ENCODE measurements at places on chromosomes 7 and 10.

DNA sequence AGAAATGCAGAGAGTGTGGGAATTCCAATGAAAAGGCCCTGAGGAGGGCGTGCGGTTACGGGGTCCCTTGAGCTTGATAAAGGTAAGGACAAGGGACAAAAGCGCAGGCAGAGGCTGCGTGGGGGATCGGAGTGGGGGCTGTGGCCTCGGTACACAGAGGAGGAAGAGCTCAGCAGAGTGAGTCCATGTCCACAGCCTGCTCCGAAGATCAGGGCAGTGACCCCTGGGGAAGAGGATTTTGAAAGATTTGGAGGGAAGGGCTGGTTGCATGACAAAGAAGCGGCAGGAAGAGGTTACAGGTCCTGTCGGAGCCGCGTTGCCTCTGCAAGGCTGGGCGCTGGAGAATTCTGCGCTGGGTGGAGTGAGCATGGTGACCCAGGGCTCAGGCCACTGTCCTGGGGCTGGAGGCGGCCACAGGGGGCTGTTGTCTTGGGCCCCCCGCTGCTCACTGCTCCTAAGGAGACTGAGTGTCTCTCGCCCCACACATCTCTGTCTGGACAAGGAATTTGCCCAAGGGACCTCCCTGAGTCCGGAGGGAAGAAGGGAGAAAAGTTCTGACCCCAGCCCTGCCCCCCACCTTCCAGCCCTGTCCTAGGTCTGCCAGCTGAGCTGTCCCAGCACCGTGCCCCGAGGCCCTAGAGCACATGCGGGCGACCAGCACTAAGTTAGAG, 69.8 kb upstream of the INSIG1 start:
- no peak overlapping the region for H3K27ac ChIP-seq
- no peak overlapping the region for H3K4me3 ChIP-seq
- peaks cover 15% of the 10 kb centered on the region for H3K4me1 ChIP-seq

- peaks cover 19% of the 10 kb centered on the region for H3K4me1 ChIP-seq
- no peak overlapping the region for H3K4me3 ChIP-seq
- no peaks in the 10 kb centered on the region for H3K36me3 ChIP-seq
Measured at GRCh38 chr10:44334091-44334490, 50.8 kb downstream of the CXCL12 start.

GRCh38 chr7:111137296-111138192, 46.6 kb downstream of the LRRN3 start:
- no peak overlapping the region for H3K4me3 ChIP-seq
- peak overlapping the region; percentile 29 for H3K27ac ChIP-seq

GRCh38 chr7:17255926-17256325, 42.5 kb upstream of the AHR start:
- no peaks in the 10 kb centered on the region for H3K4me1 ChIP-seq
- no peaks in the 10 kb centered on the region for H3K27me3 ChIP-seq
- no peak overlapping the region for H3K4me3 ChIP-seq
- H3K36me3 ChIP-seq: no peaks in the 10 kb centered on the region

DNA sequence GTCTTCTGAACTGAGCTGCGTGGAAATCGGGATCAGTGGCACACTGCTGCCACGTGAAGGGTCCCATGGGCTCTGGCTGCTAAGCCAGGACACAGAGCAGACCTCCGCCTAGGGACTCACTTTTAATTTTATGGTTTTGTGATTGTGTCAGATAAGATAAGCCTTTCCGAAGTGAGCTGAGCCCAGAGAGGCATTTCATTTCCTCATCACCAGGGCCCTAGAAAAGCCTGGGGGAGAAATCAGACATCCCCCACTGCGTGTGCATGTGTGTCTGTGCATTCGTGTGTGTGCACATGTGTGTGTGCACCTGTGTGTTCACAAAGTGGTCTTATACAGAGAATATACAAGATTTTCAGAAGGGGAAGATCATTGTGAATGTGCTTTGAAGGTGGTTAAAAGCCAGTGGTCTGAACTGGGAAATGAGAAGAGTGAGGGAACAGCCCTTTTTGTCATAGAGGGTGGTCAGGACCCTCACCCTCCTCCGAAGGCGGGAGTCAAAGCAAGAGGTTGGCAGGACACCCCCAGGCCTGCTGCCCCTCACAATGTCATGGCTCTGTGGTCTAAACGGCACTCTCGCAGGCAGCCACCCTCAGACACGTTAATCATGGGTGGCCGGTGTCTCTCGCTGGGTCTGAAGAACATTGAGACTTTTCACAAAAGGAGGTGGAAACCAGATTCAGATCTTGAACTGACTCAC, 176.1 kb upstream of the PFKP start:
- no peak for DNase-seq
- H3K4me3 ChIP-seq: no peak overlapping the region
- no peak overlapping the region for H3K27ac ChIP-seq
- H3K36me3 ChIP-seq: no peaks in the 10 kb centered on the region
- no peaks in the 10 kb centered on the region for H3K27me3 ChIP-seq

DNA sequence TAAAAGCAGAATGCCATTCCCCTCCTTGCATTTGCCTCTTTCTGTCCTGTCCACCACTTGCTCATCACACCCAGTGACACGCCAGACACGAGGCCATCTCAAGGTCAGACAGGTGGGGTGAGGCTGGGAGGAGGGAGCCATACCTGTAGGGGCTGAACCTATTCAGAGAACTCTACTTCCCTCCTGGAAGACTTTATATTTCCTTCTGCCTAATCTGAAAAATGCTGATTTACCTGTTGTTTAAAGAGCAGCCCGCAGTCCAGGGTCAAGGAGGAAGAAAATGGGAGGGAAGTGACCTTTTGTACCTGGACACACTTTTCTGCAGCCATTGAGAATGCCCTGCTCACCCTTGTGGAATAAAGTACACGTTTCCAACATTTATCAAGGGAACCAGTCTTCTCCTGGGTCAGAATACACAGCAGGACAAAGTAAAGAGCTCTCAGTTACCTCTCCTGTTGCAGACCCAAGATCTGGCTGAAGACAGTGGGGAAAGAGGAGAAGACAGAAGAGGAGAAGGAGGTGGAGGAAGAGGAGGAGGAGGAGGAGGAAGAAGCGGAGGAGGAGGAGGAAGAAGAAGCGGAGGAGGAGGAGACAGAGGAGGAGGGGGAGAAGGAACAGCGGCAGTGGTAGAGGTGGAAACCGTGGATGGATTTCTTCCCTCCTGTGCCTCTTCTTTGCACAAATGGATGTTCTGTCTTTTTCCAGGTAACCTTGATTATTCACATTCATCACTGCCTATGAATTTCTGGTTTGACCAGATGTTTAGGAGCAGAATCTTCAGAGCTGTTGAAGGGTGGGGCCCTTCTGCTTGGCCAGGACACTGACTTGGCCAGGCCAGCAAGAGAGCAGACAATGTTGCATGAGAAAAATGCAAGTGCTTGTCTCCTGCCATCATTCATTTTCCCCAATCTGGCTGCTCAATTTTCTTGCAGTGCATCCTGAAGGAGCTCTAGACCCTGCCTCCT, 1.2 kb upstream of the BLNK start:
- no peak for DNase-seq
- H3K27ac ChIP-seq: no peak overlapping the region
- H3K4me3 ChIP-seq: no peak overlapping the region
- no peaks in the 10 kb centered on the region for H3K36me3 ChIP-seq

- H3K36me3 ChIP-seq: peaks cover 23% of the 10 kb centered on the region
- H3K27ac ChIP-seq: no peak overlapping the region
- no peaks in the 10 kb centered on the region for H3K27me3 ChIP-seq
- no peak overlapping the region for H3K4me3 ChIP-seq
- peaks cover 4% of the 10 kb centered on the region for H3K4me1 ChIP-seq
Measured at GRCh38 chr10:45452743-45453452, 78.9 kb downstream of the ALOX5 start.

DNA sequence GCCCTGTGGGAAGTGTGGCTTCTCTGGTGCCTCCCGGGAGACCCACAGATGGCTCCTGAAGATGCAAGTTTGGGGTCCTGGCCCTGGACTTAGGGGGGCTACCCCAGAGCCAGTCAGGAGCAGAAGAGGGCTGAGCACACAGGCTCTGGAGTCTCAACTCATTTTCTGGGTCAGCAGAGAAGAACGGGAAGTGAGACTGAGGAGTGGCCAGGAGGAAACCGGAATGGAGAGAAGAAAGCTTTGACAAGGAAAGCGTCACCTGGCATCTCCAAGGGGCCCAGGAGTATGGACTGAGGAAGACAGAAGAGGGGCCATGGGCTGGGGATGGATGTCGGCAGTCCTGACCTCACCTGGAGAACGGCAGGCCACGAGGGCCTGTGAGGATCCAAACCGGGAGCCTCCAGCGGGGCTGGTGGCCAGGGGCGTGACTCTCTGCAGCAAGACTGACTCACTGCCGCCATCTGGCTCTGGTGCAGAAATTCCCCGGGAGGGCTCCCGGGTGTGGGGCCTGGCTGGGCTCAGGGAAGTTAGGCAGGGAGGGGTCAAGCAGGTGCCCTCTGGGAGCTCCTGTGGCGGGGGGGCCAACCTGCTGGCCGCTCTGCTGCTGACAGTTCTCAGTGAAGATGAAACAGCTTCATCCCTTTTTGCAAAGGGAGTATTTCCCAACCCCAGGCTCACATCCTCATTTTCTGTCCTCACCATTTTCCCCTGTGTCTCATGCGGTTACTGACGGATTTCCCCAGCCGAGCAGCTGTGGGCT, 23.6 kb downstream of the DAGLB start:
- no peaks in the 10 kb centered on the region for H3K4me1 ChIP-seq
- DNase-seq: no peak
- peaks cover 85% of the 10 kb centered on the region for H3K36me3 ChIP-seq
- no peak overlapping the region for H3K27ac ChIP-seq
- H3K4me3 ChIP-seq: no peak overlapping the region

DNA sequence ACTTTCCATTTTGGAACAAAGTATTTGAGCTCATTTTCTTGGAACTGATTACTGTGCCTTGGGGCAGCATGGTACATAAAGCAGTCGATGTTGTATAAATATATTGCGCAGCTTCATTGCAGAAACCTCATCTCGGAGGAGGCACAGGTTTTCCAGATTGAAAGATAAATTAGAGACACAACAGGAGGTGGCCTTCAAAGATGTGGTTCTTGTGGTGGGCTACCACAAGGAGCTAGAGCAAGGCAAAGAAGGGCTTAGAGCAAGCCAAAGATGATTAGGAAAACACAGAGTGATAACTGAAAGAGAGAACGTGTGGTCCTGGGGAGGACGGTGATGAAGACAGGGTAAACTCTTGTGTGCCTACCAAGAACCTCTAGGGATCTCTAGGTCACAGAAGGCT, 169.1 kb upstream of the TNS3 start:
- H3K27ac ChIP-seq: no peak overlapping the region
- no peak overlapping the region for H3K4me3 ChIP-seq
- no peaks in the 10 kb centered on the region for H3K36me3 ChIP-seq
- no peak for DNase-seq

GRCh38 chr10:6748029-6748428, 168.0 kb upstream of the PRKCQ start:
- H3K4me3 ChIP-seq: no peak overlapping the region
- no peaks in the 10 kb centered on the region for H3K4me1 ChIP-seq
- no peaks in the 10 kb centered on the region for H3K36me3 ChIP-seq
- H3K27me3 ChIP-seq: no peaks in the 10 kb centered on the region
- no peak for DNase-seq

GRCh38 chr7:105222953-105223352, 165.8 kb downstream of the SRPK2 start:
- no peaks in the 10 kb centered on the region for H3K27me3 ChIP-seq

GRCh38 chr10:25869067-25869591, 64.9 kb upstream of the MYO3A start:
- no peaks in the 10 kb centered on the region for H3K36me3 ChIP-seq
- no peak for DNase-seq
- H3K4me3 ChIP-seq: no peak overlapping the region
- no peaks in the 10 kb centered on the region for H3K27me3 ChIP-seq
- no peak overlapping the region for H3K27ac ChIP-seq

DNA sequence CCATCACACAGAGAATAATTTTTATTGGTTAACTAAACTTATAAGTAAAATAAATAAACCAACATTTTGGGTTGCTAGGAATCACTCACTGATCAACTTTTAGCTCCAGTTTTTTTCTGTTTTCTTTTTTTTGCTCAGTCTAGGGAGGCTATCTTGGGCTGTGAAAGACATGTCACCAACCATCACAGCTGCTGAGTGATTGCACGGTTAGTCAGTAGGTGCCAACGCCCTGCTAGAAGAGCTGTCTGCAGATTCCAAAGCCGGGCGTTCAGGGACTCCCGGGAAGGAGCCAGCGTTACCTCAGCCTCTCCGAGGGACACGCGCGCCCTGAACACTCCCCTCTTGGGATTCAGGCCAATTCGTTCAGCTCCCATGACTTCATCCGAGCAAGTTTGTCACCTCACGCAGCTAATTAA, 604 bp upstream of the STAM start:
- no peaks in the 10 kb centered on the region for H3K27me3 ChIP-seq
- H3K36me3 ChIP-seq: no peaks in the 10 kb centered on the region
- H3K27ac ChIP-seq: peak overlapping the region; percentile 96
- DNase-seq: peak; percentile 90

- peaks cover 6% of the 10 kb centered on the region for H3K4me1 ChIP-seq
- peak; percentile 30 for DNase-seq
- H3K4me3 ChIP-seq: no peak overlapping the region
- H3K36me3 ChIP-seq: peaks cover 14% of the 10 kb centered on the region
- no peak overlapping the region for H3K27ac ChIP-seq
- H3K27me3 ChIP-seq: no peaks in the 10 kb centered on the region
Measured at GRCh38 chr7:39644170-39644569, 20.8 kb downstream of the RALA start.

DNA sequence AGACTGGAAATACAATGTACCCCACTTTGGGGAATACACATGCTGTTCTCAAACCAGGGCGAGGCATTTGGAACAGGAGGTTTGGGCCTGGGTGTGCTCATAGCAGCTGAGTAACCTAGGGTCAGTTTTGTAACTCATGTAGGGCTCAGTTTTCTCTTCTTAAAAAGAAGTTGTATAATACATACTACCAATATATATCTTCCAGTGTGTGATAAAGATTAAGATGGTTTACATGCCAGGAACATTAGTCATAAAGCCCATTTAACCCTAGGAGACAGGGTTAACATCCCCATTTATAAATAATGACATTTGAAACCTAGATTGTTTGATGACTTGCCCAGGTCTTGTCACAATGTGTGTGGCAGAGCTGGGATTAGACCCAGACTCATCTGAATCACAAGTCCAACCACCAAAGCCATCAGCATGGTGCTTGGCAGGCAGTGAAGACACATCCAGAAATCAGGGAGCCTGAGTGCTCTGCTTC, 6.0 kb downstream of the AKR1B10 start:
- no peak overlapping the region for H3K4me3 ChIP-seq
- no peaks in the 10 kb centered on the region for H3K27me3 ChIP-seq
- H3K4me1 ChIP-seq: no peaks in the 10 kb centered on the region
- peak; percentile 18 for DNase-seq

DNA sequence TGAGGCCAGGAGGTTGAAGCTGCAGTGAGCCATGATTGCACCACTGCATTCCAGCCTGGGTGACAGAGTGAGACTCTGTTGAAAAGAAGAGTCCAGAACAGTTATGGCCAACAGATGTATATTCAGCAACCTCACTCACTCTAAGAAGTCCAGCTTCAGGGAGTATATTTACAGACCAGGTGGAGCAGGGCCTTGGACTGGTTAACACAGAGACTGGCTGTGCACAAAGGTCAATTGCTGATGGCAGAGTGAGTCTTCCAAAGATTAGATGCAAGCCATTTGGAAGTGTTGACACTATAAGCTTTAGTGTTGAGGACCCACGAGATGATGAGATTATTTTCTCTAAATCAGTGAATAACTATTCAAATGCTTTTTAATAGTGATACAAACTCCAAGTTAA, 24.9 kb downstream of the CLRN3 start:
- no peak overlapping the region for H3K4me3 ChIP-seq
- no peaks in the 10 kb centered on the region for H3K4me1 ChIP-seq
- H3K27me3 ChIP-seq: no peaks in the 10 kb centered on the region
- no peaks in the 10 kb centered on the region for H3K36me3 ChIP-seq
- no peak overlapping the region for H3K27ac ChIP-seq

GRCh38 chr10:79250259-79250658, 97.0 kb upstream of the PPIF start:
- no peak overlapping the region for H3K27ac ChIP-seq
- no peak overlapping the region for H3K4me3 ChIP-seq
- H3K36me3 ChIP-seq: peaks cover 68% of the 10 kb centered on the region
- DNase-seq: no peak
- H3K4me1 ChIP-seq: peaks cover 46% of the 10 kb centered on the region
- H3K27me3 ChIP-seq: no peaks in the 10 kb centered on the region

All from mesenchymal stem cell (in vitro differentiated cells and primary cell).